8988T (cell line): ENCODE measurements at places on chromosomes 3 and 15.

DNA sequence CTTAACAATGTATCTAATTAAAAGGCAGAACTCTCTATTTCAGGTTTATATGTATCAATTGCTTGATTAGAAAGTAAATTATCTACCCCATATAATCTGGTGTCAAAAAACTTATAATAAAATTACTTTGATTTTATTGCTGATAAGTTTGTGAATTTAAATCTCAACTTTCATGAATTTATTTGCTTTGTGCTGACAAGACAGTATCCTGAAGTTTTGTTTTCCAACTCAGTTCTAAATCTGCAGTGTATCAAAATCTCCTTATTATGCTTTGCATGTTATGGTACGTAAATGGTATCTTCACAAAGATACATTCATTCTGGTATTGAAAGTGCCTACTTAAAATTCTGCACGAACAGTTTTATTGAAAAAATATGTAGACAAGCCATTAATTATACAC lies 78.5 kb upstream of the ZNF717 start:
- DNase-seq = no peak

DNA sequence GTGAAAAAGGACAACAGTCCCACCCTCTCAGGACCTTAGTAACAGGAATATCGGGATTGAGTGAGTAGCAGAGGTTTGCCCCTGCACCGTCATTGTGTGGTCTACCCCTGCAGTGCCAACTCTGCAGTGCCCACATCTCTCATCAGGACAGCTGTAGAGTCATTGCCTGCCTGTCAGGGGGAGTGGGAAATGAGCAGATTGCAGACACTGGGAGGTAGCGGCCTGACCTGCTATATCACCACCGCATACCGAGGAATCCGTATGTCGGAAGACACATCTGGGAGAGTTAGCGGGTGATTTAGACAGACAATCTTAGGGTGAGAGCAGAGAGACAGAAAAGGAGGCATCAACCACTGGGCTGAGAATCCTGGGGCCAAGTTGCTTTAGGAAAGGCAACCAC lies 218.1 kb downstream of the EPHB1 start:
- no peak for DNase-seq

DNA sequence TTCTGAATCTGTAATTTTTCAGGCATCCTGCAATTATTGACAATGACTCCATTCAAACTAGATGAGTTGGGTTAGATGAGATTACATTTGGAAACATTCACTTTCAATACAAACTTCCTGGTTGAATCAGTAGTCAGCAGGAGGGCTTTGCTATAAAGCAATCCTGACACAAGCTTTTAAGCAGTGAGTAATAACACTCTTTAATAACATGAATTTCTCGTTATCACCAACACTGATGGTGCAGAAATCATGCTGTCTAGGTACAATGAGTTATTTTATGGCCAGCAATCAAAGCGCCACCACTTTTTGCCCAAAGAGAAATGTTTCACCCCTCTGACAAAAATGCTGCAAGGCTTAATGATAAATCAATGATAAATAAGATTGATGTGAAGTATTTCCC lies 474.8 kb upstream of the CNTN4 start:
- DNase-seq = no peak

DNA sequence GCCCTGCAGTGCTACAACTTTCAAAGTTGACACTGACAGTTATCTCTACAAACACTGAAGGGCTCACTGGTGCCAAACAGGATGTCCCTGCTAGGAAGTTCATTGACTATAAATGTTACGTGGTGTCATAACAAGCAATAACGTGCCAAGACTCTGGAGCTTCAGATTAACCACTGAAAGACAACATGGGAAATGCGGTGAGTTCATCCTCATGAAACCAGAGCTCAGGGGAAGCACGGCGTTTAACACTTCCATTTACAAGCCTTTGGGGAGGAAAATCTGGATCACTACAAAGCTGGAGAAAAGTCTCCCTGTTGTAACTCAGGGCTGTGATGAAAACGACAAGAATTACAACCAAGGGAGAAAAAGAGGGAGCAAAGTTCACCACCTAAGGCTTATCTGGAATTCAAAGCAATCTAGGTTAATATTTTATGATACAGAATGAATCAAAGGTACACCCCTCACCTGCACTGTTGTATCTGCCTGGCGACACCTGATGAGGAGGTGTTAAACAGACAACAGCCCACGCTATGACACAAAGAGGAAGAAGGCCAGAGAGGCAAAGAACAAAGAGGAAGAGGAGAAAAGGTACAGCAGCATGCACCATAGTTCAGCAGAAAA lies 27.0 kb downstream of the SHQ1 start:
- DNase-seq = no peak

- no peak for DNase-seq
These were observed 32.0 kb upstream of the TCF12 start for GRCh38 chr15:56886363-56886931.

- no peak for DNase-seq
These were observed 1334.4 kb upstream of the ALCAM start for GRCh38 chr3:104032283-104032682.

DNA sequence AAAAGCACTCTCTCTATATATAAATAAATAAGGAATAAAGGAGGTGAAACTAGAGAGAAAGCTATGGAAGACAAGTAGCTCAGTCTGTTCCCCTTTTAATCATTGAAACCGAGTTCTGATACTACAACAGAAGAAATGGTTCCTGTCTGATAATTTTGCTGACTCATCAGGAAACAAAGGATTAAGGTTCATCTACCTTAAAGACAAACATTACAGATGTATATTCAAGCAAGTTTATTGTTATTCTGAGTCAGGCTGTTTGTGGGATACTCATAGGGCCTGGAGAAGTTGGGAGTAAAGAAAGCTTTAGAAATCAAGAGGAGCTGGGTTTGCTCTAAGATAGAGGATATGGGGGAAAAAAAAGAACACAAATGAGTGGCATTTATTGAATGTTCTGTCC lies 566.0 kb downstream of the ROBO2 start:
- no peak for DNase-seq

GRCh38 chr3:51974963-51975851 lies at the start of gene ABHD14A:
ABHD14A (plus strand) TSS chr3:51975064; CDS start chr3:51975136, 72 bp downstream.
- DNase-seq = peak; percentile 92

- no peak for DNase-seq
These were observed 18.8 kb downstream of the SCAP start for GRCh38 chr3:47456984-47457383.

DNA sequence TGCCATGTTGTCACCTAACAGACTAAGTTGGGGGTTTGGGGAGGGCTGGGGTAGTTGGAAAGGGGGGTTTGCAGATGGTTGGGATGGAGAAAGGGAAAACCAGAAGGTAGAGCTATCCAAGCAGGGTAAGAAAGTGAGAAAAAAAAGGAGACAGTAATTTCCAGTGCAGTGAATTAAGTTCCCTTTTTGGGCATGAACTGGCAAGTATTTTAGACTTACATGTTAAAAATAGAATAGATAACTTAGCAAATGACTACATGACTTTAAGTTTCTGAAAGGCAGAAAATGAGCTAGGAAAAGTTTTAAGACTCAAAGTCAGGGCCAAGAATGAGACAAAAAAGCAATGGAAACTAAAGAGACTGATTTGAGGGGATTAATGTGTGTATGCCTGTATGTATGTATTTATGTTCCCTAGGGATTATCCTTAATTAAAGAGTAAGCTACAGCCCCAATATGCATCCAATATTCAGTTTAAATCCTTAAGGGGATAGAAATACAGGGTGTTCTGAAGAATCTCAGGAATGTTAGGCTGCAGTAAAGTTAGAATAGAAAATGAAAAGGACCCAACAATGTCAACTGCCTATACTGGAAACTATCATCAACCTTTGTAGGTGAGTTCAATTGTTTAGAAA lies 285.2 kb upstream of the MME start:
- no peak for DNase-seq

DNA sequence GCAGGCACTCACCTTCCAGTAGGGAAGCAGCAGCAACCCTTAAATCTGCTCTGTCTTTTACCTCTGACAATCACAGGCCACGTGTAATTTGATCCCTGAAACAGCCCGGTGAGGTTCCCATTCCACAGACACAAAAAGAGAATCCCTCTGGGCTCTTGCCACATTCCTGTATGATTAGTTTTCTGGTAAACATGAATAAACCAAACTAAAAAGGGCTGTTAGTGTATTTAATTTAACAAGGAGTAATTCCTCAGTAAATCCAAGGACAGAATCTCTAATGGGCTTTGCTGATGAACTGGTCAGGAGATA lies 186.9 kb downstream of the FAM43A start:
- no peak for DNase-seq

- DNase-seq = peak; percentile 74
These were observed 30.6 kb upstream of the SLC6A6 start for GRCh38 chr3:14371573-14372474.

DNA sequence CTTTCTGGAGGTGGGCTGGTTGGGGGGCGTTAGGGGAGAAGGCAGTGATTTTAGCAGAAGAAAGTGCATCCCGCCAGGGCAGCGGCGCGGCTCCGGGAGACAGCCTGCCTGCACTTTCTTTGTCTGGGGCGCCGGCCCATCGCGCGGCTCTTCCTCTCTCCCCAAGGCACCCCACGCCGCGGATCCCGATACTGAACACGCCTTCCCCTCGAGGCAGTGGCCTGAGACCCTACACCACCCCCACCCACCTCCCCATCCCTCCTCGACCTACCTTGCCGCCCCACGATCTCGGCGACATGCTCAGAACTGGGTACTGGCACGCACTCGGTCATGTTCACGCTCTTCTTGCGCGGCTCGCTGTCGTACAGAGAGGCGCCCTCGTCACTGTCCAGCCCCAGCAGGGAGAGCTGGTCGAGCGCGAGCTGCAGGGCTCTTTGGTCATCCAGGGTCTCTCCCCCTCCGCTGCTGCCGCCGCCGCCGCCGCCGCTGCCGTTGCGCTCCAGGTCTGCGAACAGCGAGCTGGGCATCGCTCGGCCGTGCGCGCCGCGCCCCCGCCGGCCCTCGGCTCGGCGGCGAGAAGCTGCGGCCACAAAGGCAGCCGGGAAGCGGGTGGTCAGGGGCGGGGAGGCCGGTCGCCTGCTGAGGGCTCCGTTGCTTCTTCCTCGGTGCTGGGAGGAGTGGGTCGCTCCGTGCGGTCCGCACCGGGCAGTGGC lies 483 bp downstream of the MEX3B start:
- DNase-seq = no peak

DNA sequence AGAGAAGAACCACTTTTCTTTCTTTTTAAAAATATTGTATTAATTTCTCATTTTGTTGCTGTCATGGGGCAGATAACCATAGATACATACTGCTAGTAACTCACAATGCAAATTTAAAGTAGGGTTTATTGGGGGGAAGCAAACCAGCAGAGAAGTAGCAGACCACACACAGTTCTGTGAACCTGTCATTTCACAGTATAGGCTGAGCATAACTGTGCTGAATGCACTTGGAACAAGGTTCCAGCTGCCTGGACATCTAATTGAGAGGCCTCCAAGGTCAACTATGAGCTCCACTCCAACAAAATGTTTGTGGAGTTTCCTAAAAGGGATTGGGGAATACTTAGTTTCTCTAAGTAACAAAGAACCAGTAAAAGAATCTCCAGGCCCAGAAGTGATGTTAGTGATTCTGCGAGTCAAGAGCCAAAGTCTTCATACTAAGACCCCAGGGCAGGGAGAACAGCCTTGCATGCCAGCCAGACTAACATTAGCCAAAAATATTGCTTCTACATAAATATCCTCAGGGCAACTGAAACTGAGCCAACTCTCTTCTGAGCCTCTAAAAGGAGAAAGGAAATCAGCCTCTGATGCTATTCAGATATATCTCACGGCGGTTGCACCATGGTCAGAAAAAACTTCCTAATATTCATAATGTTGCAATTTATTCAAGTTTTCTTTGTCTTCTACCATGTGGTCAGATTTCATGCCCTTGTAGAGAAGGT lies 856.4 kb upstream of the ALCAM start:
- DNase-seq = no peak

DNA sequence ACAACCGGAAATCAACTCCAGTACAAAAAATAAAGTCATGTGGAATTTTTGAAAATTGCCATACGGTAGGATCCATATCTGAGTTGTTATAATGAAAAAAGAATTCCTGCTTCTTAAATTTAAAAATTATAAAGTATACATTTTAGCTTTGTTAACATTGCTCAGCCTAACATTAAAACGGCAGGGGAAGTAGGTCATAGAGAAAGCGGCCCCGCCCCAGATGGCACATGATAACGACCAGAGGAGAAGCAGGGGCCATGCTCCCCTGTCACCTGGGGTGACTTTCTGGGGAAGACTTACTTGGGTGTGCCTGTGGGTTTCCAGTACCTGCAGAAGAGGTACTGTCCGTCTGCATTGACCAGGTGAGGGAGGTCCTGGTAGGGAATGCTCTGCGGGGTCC lies 921 bp downstream of the MGLL start:
- no peak for DNase-seq

GRCh38 chr15:62391641-62392262 lies 226.7 kb upstream of the C2CD4B start:
- DNase-seq = peak; percentile 46

GRCh38 chr3:136114421-136114820 lies 81.7 kb downstream of the MSL2 start:
- no peak for DNase-seq

- no peak for DNase-seq
These were observed 220.7 kb upstream of the TP63 start for GRCh38 chr3:189410522-189410921.

- no peak for DNase-seq
These were observed 247.2 kb downstream of the PTPRG start for GRCh38 chr3:61808526-61808925.

DNA sequence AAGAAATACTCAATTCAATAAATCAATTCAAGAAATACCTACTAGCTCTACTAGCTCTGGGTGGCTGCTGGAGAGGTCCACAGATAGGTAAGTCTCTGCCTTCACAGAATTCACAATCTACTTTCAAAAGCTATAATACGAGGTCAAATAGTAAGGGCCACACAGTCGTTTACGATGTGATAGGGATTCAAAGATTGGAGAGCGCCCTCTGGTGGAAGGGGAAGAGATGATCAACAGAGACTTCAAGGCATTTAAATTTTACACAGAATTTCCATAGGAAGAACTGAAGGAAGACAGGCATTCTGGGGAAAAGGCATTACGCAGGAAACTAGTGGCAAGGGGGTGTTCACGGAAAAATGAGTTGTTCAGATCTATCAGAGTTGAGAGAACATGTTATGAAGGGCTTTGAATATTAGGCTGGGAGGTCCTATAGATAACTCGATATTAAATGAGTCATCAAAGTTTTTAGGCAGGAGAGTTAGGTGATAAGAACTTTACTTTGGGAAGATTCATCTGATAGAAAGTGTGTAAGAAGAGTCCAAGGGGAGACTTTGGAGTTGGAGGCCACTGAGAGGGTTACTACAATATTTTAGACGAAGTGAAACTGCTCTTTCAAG lies 128.8 kb downstream of the FRMD5 start:
- peak; percentile 9 for DNase-seq

GRCh38 chr3:76349715-76350480 lies 564.5 kb upstream of the ZNF717 start:
- no peak for DNase-seq

GRCh38 chr3:173429076-173429475 lies 31.5 kb downstream of the NLGN1 start:
- DNase-seq = no peak
